ENCODE measurements at places on chromosomes 13 and 19.
A peak's percentile ranks its signal among the peaks of the same experiment; 100 is the strongest.

- no peak for DNase-seq
Measured at GRCh38 chr13:47332149-47332548, 435.3 kb upstream of the HTR2A start.

- DNase-seq, result no peak
Measured at GRCh38 chr13:40152145-40152544, 496.7 kb downstream of the COG6 start.

DNA sequence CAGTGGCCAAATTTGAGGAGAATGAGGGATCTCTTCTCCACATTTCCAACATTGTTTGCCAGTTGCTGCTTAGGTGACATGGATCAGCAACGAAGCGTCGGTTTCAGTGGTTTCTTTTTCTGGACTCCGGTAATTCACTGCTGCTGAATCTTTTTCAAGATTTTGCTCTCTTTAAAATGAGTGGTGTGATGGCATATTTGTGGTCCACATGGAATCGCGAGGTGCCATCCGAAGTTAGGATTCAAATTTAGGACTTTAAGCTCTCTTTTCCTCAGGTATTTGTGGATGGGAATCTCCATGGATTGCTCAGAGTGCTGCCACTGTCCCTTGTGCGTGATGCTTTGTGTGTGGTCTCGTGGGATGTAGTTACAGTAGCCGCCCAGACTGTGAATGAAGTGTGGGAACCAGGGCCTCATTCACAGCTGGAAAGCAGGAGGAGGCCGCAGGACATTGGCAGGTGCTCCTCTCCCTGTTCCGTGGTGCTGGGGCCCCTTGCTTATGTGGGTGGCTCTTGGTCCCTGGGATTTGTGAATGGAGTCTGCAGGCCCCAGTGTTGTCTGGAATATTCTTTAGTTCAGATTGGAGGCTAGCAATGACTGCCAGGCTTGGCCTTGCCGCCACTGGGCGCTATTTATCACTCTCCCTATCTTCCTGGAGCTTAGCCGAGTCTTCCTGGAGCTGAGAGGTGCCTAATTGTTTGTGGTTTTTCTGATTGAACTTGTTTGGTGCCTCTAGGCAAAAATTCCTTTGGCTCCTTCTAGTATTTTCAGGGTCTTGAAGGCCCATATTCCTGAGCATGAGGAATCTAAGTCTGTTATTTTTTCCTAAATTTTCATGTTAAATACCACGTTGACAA, 1.5 kb downstream of the ILF3 start:
- DNase-seq, result no peak

GRCh38 chr19:13958043-13958442, 5.7 kb downstream of the DCAF15 start:
- no peak for DNase-seq

DNA sequence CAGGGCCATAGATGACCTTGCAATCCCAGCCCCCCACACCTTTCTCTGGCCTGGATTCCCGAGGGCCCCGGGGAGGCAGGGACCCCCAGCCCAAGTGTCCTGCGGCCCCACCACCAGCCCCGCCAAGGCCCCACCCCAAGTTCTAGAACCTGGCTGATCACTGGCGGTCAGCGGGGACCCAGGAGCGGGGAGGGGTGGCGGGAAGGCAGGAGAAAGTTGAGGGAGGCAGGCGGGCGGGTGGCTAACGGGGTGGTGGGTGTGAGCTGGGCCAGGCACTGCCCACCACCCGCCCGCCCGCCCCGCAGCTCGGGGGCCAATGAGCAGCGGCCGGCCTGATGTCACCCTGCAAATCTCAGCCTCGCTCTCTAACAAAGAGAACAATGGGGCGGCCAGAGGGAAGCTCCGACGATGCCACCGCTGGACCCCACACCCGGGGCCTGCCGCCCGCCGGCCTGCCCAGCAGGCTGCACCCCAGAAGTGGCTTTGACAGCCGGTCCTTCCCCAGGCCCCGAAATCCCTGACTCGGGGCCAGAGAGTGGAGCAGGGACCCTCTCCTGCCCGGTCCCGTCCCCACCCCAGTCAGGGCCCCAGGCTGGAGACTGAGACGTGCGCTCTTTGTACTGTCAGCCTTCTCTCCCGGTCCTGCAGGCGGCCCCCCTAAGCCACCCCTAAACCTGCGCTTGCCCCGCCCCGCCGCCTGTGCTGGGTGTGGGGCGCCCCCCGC, 1.6 kb downstream of the MEX3D start:
- peak; percentile 9 for DNase-seq

GRCh38 chr13:101838323-101838722, 385.8 kb downstream of the ITGBL1 start:
- peak; percentile 9 for DNase-seq

GRCh38 chr13:24693862-24694471, 13.8 kb downstream of the ATP12A start:
- DNase-seq, result no peak

DNA sequence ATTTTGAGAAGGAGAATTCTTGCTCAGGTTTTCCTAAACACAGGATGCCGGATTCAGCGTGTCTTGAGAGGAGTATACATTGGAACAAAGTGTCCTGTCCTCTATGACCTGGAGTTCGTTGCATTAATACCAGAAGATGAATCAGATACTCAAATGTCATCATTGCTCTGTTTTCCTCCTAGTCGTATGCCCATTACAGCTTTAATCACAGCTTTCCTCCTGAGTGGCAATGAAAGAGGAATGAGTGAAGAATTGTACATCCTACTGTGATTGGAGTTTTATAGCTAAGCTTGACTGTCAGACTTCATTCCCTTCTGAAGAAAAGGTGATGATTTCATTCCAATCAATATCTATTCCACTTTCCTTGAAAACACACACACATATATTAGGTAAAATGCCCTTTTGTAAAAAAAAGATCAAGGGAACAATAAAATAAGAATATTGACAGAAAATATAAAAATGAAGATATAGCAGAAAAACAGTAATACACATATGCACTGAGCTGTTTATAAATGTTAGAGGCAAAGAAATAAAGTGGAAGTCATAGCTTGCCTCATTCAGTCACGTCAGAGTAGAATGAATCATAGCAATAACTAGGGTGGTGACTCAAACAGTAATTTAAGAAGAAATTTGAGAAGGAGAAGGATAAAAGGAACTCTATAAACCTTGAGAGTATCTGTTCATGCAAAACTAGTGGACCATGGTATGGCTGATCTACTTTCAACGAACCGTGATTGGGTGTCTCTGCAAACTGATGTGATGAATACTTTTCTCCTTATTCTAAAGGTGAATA, 501.5 kb downstream of the SUCLA2 start:
- DNase-seq, result peak; percentile 53

GRCh38 chr13:20460761-20461160, 64.9 kb downstream of the CRYL1 start:
- DNase-seq, result no peak

DNA sequence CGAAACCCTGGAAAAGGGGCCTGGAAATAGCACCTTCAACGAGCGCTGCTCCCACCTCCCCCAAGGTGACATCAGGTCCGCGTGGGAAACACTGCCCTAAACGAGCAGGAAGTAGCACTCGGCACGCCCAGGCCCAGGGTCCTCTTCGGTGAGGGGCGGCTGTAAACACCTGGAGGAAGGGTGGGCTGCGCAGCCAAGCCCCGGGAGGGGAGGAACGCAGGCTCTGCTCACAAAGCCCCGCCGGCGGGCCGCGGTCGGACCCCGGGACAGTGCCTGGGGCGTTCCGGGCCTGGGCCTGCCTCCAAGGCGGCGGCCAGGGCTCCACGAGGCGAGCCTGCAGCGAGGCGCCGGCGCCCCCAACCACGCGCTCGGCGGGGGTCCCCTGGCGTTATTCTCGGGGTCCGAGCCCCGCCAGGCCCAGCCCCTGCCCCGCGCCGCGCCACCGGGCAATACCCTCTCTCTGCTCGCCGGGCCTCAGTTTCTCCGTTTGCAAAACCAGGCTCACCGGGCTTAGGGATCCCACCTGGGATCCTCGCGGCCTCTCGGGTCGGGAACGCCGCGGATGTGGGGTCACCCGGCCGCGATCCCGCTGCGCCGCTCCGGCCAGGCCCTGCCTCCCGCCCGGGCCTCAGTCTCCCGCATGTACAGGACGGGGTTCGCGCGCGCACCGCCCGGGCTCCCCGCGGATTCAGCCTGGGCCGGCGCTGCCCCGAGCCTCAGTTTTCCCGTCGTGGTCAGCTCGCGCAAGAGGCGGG, 630 bp downstream of the RNF126 start:
- no peak for DNase-seq

GRCh38 chr13:77751513-77752456, 54.3 kb downstream of the SLAIN1 start:
- DNase-seq, result no peak

DNA sequence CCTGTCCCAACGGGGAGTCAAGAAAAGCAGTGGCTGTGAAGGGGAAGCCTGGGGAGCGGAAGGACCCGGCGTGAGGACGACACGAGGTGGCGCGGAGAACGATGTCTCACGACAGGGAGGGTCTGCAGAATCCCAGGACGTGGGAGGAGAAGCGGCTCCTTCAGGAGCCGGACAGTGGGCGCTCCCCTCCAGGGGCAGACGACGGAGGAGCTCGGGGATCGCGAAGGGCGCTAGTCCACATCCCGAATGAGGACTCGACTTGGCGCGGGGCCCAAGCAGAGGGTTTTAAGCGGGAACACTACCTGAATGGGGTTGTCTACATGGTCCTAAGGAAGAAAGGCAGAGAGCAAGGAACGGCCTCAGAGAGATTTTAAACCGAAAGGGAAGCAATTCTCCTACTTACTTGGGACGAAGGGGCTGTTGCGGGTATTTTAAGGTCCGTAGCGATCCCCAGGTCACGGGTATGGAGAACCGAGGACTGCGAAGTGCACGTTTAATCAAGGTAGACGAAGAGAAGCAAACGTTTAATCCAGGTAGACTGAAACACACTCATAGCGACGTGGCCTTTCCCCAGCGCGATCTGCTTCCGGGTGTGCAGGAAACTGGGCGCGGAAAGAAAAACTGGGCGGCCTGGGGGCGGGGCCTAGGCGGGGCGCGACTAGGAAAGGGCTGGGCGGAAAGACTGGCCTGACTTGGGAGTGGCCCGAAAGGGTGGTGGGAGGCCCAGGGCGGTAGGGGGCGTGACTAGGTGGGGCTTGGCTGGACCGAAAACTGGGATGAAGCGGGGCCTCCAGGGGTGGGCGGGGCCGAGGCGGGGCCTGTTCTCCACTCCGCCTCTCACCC, at the start of gene ZNF841:
Gene ZNF841, minus strand, starts transcription at position 594 of the 843 bp plus-strand sequence. CDS start 10,964 bp downstream, outside the sequence.
- peak; percentile 52 for DNase-seq

GRCh38 chr13:100584896-100585295, 3.7 kb downstream of the GGACT start:
- DNase-seq, result no peak

DNA sequence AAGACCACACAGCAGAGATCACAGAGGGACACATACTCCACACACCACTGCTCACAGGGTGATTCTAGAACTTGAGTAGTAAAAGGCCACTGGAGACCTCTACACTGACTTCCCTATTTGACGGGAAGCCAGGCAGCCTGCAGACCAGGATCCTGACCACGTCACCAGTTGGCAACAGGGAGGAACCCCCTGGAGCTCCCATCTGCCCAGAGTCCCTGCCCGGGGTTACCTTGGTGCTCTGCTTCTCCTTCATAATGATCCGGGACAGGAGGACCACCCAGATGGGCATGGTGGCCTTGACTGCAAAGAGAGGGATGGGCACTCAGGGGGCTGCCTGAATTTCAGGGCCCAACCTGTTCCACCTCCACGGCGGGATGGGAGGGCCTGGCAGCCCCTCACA, 932 bp downstream of the SLC35E1 start:
- no peak for DNase-seq

DNA sequence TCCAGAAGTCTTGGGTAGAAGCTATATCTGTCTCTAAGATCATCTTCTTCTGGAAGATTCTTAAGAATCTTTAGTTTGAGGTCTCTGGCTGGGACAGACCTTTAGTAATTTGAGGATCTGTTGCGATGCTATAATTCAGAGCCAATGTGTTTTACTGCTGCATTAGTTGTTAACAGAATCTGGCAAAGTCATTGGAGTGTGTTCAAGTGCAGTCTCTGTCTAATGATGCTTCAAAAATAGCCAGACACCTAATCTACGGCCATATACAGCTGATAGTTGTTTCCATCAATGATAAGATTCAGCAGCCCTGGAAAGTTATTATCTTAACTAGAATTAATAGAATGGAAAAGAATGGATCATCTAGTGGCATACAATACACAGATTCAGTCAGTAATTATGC, 72.6 kb downstream of the CDK8 start:
- DNase-seq, result no peak

DNA sequence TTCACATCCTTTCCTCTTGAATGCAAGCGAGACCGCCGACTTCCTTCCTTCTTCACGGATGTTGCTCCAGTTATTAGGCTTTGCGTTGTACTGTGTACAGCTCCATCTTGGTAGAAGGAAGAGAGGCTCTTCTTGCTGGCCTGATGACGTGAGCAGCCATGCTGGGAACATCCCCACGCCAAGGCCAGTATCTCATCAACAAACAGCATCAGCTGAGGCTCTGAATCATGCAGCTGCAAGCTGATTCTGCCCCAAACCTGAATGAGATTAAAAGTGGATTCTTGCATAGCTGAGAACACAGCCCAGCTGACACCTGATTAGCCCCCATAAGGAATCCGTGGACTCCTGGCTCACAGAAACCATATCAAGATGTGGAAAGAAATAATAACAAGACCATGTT, 809.6 kb downstream of the EFNB2 start:
- no peak for DNase-seq
